ENCODE measurements at places on chromosomes 3 and 15.

GRCh38 chr15:43878446-43878845 is 51.6 kb downstream of the WDR76 start:
- no peak for DNase-seq

GRCh38 chr3:29850641-29851040 is 569.8 kb downstream of the RBMS3 start:
- DNase-seq: peak; percentile 18

DNA sequence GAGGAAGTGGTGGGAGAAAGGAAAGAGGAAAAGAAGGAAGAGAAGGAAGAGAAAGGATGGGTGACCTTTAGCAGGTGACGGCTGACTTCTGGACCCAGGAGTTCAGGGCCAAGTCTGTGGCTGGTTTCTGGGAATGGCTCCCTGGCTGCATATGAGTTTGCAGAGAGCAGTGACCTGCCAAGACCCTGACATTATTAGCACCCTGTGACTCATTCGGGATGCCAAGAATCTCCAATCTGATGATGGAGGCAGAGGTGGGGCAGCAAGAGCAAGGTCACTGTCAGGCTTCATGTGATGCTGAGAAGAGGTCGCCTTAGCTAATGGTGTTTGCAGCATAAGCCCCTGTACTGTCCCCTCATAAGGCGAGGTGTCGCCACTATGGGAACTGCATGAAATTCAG is 42.6 kb downstream of the MYZAP start:
- DNase-seq: no peak

DNA sequence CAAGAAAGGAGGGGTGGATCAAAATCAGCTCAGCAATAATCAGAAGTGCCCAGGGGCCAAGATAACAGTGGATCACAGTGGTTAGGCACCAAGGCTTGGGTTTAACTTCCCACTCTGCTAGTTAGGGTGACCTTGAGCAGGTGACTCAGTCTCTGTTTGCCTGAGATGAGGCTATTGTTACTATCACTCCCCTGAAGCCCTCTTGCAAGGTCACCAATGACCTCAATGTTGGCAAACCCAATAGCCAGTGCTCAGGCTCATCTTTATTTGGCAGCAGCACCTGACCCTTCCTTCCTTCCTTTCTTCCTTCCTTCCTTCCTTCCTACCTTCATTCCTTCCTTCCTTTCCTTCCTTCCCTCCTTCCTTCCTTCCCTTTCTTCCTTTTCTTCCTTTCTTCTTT is 102.4 kb upstream of the HACD2 start:
- DNase-seq: no peak

DNA sequence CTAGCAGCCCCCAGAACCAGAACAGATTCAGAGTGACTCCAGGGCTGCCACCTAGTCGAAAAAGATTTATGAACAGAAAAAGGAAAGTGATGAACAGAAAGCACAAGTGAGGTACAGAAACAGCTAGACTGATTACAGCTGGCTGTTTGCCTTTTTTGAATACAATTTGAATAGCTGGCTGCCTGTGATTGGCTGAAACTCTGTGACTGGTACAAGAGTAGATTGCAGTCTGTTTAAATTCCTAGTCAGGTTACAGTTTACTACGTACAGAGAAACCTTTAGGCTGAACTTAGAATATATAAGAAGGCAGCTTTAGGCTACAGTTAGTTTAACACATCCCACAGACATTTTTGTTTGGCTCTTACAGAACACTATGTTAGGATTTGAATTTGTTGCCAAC is 10.0 kb downstream of the CCDC13 start:
- DNase-seq: no peak
